ENCODE measurements at places on chromosomes 2 and 18.

DNA sequence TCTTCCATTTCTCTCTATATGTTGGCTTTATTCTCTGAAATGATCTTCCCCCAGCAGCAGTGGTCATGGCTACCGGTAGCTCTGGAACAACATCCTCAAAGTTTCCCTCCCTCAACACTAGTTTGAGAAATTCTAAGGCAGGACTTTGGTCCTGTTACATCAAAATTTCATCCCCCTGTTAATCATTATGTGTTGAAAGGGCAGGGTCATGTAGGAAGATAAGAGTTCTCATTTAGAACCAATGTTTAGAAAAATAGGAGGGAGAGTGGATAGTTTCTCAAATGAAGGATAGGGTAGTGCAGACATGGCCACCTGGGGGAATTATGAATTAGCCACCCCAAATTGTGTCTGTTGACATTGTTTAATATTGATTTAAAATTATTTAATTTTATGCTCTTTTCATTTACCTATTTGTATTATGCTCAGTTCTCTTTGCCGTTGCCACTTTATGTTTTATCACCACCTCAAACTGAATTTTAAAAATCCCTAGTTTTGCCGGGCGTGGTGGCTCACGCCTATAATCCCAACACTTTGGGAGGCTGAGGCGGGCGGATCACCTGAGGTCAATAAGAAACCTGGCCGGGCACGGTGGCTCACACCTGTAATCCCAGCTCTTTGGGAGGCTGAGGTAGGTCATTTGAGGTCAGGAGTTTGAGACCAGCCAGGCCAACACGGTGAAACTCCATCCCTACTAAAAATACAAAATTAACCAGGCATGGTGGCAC is 22.3 kb downstream of the EML4 start:
- no peak for DNase-seq

- no peak for DNase-seq
These were observed 60.8 kb downstream of the EFEMP1 start for GRCh38 chr2:55862673-55863390.

GRCh38 chr2:96137321-96138178 is 752 bp downstream of the ASTL start:
- DNase-seq: no peak

DNA sequence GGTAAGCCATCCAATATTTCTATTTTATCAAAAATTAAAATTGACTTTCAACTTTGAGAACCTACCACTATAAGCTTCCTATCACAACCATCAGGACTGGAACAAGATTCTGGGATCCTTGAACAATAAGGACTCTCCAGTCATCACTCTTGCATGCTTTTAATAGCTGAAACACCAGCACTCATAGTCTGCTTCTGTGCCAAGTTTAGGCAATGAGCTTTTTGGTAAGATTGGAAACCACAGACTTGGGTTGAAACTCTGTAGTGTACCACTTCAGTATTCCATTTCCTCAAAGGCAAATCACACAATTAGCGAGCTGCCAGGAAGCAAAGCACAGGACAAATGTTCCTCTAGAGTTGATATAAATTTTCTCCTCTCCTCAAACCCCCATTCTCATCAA is 1065.8 kb upstream of the SLC39A10 start:
- no peak for DNase-seq

Data from NCI-H510A treated with DMSO at 0.1 percent for 48 hours (cell line).